ENCODE measurements at places on chromosomes 16 and 17.
A peak's percentile ranks its signal among the peaks of the same experiment; 100 is the strongest.

- peak; percentile 49 for DNase-seq
Measured at GRCh38 chr17:82350182-82351030, 8.6 kb upstream of the TEX19 start.

- no peak for DNase-seq
Measured at GRCh38 chr17:31408586-31408985, 17.1 kb downstream of the RAB11FIP4 start.

- DNase-seq: no peak
Measured at GRCh38 chr16:83110269-83110668, 483.5 kb downstream of the CDH13 start.

GRCh38 chr16:28549301-28549899 lies 4.3 kb upstream of the SGF29 start:
- peak; percentile 45 for DNase-seq

GRCh38 chr16:73543970-73544599 lies 496.2 kb upstream of the ZFHX3 start:
- no peak for DNase-seq

GRCh38 chr17:65417406-65418221 lies 143.8 kb downstream of the AXIN2 start:
- no peak for DNase-seq

DNA sequence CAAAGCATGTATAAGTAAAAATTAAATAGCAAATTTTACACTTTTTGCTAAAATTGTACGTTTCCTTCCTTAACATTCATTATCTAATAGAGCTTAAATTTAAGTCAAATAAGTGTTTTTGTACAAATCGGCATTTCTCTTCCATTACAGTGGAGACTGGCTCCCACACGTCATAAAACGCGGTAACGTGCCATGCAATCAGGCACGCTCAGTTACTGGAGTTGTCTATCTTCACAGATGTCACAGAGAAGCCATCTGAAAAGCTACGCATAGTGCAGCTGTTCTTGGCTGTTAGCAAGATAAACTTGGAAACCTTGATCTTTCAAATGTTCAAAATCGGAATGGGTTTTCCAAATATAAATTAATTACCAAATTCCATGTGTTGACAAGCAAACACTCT lies 165.3 kb downstream of the STX8 start:
- DNase-seq: no peak

- no peak for DNase-seq
Measured at GRCh38 chr16:52707676-52708337, 160.9 kb upstream of the TOX3 start.

- DNase-seq: no peak
Measured at GRCh38 chr16:55372792-55373488, 48.9 kb downstream of the IRX6 start.

DNA sequence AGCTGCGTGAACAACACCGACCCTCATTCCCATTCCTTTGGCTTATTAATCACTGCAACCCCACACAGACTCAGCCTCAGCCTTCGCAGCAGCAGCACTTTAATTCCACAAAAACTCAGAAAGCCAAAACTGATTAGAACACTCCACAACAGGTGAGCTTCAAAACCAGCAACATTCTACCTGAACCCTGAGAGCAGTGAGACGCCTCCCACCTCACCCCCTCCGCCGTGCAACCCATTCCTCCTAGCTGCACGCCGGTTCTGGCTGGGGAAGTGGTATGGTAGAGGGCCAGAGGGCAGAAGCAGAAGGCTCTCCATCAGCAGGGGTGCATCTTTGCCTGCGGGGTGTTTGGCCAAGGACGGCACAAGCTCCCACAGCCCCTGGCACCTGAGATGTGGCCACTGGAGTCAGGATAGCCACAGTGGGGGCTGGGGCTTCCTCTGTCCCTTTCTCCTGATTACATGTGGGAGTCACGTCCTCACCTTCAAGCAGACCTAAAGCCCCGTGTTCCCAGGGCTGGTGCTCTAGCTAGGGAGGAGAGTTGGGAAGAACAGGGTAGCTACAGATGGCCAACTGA lies 1.6 kb downstream of the BORCS6 start:
- DNase-seq: peak; percentile 22

- no peak for DNase-seq
Measured at GRCh38 chr16:15443753-15444152, 9.4 kb downstream of the BMERB1 start.

GRCh38 chr16:63789603-63790002 lies 1332.3 kb downstream of the CDH11 start:
- no peak for DNase-seq

DNA sequence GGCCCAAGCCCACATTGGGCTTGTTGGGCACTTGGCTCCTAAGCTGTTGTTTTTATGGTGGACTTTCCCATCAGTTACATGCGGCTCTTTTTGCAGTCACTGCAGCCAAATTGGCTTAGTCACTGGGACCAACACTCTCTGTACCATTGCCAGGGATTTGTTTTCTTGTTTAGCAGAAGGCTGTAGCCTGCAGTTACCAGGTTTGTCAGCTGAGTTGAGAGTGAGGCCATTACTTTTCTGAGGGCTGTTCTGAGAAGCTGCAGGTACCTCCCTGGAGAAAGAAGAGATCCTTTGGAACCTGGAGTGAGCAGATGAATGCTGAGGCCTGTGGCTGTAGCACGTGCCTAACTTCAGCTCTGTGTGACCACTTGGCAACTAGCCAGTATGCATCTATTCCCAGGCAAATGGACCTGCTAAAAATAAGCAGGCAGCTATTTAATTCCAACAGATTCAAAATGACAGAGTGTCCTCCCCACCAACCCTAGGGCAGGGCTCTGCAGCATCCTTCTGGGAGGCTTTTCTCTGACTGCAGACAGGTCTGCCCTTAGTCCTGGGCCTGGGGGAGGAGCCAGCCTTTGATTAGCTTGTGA lies 12.9 kb downstream of the AKAP1 start:
- no peak for DNase-seq

DNA sequence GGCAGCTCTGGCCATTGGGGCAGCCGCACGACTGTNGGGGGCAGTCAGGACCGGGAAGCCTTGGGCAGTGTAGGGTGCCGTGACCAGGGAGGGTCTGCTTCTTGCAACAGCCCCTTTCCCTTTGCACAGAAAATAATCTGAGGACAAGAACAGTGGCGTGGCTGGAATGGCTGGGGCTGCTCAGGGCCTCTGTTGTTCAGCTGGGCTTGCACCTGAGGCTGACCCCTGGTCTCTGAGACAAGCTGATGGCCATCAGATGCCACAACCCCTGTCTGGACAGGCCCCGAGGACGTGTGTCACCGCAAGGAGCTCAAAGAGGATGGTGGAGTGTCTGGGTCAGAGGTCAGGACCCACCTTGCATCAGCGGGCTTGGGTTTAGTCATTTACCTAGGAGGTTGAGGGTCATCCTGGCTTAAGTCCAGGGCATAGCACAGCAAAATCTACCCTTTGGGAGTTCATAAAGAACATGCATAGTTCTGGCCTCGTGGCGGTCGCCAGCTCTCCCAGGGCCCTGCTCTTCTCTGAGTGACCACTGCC lies 46.9 kb downstream of the METRNL start:
- no peak for DNase-seq
